Kidney capillary endothelial cell (primary cell): ENCODE measurements at places on chromosomes 11 and 22.

- no peak for DNase-seq
Measured at GRCh38 chr11:17277024-17277584, 565 bp downstream of the NUCB2 start.

DNA sequence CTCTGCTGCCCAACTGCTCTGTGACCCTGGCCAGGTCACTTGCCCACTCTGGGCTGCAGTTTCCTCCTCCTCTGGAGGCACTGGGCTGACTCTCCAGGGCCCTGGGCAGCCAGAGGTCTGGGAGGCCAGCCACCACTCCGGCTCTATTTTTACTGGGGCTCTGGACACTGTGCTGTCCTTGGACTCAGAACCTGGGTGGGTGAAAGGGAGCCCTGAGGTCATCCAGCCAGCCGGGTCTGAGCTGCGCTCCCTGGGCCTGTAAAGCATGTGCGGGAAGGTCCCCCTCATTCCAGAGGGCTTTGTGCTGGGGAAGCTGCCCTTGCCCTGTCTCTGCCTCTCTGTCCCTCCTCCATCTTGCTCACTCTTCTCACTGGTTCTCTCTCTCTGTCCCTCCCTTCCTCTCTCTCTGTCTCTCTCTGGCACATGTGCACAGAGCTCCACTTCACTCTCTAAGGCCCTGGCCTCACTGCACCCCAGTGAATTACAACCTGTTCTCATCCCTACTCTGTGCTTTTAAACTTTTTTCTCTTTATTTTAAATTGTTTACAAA, 24.6 kb downstream of the MB start:
- DNase-seq: no peak

- DNase-seq: peak; percentile 61
Measured at GRCh38 chr11:76208438-76209374, 2.4 kb upstream of the WNT11 start.

GRCh38 chr11:102662607-102663006, 37.5 kb upstream of the MMP20 start:
- DNase-seq: no peak

DNA sequence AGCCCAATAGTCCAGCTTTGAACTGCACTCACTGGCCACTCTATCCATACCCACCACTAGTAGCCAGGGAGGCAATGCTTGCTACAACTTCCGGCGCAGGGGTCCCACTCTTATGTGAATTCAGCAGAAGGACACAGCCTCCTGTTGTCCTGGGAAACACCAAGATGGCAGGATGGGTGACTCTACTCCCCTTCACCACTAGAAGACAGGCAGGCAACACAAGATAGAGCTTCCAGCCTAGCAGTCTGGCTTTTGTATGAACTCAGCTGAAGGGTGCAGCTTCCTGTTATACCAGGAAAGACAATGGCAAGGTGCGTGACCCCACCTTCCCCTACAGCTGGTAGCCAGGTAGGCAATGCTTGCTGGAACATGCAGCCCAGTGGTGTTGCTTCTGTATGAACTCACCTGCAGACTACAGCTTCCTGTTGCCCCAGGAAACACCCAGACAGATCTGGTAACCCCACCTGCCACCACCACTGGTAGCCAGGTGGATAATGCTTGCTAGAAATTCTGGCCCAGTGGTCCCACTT, 205.2 kb upstream of the KIRREL3 start:
- DNase-seq: no peak

GRCh38 chr11:33052231-33052630, 12.9 kb downstream of the TCP11L1 start:
- no peak for DNase-seq

GRCh38 chr22:35887296-35887875, 141.2 kb downstream of the RBFOX2 start:
- no peak for DNase-seq
